ENCODE measurements at places on chromosomes 1 and 21. TPM values are rescaled to one million over a fixed set of nuclear protein-coding genes. Genes with fewer than 3 reads are reported as not detected.

The LCE1D gene
- not detected for polyA plus RNA-seq

DNA sequence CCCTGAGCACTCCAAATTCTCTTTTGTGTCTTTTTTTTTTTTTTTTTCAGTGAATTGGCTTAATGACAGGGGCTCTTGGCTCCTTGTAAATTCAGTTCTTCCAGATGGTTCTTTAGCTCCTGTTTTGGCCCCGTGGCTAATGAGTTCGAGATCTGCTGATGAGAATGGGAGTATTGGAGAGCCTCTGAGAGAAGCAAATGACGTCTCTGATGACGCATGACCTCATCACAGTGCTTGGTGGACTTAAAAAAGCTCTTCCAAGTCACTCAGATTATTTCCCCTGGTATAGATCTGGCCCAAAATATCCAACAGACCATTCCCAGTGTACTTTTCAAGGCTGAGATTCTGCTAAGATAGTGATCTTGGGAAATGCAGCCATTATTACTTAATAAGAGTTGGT, 159.5 kb downstream of the MIS18A start:
- no peak for DNase-seq

DNA sequence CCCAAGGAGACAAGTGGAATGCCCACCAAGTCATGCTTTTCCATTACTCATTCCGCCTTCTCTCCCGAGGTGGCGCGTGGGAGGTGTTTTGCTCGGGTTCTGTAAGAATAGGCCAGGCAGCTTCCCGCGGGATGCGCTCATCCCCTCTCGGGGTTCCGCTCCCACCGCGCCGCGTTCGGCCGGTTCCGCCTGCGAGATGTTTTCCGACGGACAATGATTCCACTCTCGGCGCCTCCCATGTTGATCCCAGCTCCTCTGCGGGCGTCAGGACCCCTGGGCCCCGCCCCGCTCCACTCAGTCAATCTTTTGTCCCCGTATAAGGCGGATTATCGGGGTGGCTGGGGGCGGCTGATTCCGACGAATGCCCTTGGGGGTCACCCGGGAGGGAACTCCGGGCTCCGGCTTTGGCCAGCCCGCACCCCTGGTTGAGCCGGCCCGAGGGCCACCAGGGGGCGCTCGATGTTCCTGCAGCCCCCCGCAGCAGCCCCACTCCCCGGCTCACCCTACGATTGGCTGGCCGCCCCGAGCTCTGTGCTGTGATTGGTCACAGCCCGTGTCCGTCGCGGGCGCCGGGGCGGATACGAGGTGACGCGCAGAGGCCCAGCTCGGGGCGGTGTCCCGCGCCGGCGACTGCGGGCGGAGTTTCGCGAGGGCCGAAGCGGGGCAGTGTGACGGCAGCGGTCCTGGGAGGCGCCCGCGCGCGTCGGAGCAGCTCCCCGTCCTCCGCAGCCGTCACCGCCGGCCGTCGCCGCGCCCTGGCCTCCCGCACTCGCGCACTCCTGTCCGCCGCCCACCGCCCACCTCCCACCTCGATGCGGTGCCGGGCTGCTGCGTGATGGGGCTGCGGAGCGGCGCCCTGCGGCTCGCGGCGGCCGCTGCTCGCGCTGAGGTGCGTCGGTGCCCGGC, at the start of gene KIF1B:
Gene KIF1B, plus strand, starts transcription at position 666 of the 906 bp plus-strand sequence. CDS start 21,759 bp downstream, outside the sequence.
- DNase-seq = peak; percentile 91

GRCh38 chr1:94821636-94822305, 1.6 kb downstream of the SLC44A3 start:
- DNase-seq = no peak

DNA sequence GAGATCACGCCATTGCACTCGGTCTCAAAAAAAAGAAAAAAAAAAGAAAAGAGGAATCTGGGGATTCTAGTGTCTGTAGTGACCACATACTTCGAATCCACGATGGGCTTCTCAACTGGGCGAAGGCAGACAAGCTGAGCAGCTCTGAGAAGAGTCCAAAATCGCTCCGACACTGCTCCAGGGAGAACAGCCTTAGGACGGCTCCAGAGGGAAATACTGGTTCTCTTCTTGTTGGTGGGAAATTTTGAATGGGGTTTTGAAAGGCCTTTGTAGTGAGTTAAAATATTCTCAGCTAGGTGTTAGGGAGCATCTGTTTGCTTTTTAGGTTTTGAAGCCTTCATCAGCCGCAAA, 18.3 kb upstream of the HJV start:
- no peak for DNase-seq

- no peak for DNase-seq
These were observed 109.6 kb downstream of the AKT3 start for GRCh38 chr1:243740255-243740999.
